ENCODE measurements at places on chromosomes 6 and 20. TPM values are rescaled to one million over a fixed set of nuclear protein-coding genes. Genes with fewer than 3 reads are reported as not detected.

- no peak for DNase-seq
These were observed 55.9 kb downstream of the NINL start for GRCh38 chr20:25529295-25529951.

DNA sequence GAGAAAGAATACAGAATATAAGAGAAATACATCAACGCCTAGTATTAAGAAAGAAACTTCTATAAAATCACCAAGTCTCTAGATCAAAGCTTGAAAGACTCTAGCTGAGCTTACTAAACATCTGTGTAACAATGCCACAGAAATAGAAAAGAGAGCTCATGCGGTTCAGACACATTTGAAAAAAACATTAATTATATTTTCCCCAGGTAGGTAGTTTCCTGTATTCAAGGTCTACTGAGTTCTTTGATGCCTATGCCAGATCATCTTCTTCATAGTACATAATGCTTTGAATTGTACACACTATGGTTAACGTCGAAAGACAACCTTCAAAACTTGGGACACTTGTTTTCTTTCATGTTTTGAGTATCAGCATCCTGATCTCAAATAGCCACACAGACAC, 11.3 kb downstream of the MOXD1 start:
- no peak for DNase-seq

- no peak for DNase-seq
These were observed 20.8 kb upstream of the MLN start for GRCh38 chr6:33824461-33825154.

DNA sequence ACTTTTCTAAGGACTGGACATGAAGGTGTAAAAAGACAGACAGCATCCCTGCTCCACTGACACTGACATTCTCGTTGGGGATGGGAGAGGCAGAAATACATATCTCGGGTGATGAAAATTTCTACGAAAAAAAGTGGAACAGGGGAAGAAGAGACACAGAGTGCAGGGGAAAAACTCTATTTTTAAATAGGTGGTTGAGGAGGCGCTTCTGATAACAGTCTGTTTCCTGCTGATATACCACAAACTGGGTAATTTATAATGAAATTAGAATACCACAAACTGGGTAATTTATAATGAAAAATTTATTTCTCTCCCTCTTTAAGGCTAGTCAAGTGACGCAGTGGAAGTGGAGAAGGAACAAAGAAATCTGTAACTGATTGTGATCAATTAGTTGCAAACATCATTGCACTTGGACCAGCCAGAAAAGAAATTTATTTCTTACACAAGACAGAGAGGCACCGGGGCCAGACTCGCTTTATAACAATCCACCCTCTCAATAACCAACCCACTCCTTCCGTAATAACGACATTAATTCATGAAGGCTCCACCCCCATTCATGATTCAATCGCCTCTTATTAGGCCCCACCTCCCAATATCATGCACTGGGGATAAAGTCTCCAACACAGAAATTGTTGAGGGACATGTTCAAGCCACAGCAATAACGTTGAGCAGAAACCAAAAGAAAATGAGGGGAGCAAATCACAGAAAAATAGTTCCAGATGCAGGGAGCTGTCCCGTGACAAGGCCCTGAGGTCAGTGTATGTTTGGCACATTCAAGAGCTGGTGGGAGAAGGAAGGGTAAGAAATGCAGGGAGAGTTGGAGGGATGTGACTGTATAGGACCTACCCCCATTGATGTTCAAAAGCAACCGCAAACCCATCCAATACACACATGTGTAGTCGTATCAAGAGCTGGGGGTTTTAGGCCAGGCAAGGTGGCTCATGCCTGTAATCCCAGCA, 6.6 kb upstream of the SRSF6 start:
- DNase-seq: no peak

BPI gene
- 0.59 TPM for total RNA-seq

All from breast epithelium (tissue), 4 donors.